ENCODE measurements at places on chromosomes 12 and 14.

DNA sequence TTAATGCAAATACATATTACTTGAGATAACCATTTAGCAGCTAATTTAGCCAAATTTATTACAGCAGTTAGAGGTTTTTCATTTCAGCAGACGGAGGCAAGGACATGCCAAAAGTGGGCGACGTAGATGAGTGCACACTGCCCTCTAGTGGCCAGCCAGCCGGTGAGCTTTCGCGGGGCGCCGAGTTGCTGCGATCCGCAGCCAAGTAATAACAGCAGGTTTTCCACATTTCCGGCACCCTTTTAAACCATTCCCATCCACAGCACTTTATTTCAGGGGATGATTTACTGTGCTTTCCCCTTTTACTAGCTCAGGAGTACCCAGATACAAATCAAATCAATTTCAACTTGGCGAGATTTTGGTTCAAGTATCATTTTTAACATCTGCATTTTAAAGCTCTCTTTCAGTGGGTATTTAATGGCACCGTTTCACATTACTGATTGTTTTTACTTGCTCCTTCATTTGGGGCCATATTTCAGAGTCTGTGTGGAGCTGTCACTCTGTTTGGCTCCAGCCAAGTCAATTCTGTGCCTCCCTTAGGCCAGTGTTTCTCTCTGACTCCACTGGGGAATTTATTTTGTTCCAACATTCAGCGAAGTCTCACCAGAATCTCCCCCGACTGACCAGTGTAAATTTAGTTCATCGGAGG lies 158.0 kb downstream of the EGLN3 start:
- no peak overlapping the region for H3K27ac ChIP-seq
- H3K27me3 ChIP-seq, result peaks cover 37% of the 10 kb centered on the region
- H3K4me1 ChIP-seq, result peaks cover 8% of the 10 kb centered on the region
- no peaks in the 10 kb centered on the region for H3K36me3 ChIP-seq
- no peak overlapping the region for H3K4me3 ChIP-seq

GRCh38 chr12:62003701-62004100 lies 256.5 kb upstream of the USP15 start:
- H3K4me3 ChIP-seq, result no peak overlapping the region
- H3K36me3 ChIP-seq, result no peaks in the 10 kb centered on the region
- H3K27ac ChIP-seq, result no peak overlapping the region
- DNase-seq, result no peak
- no peaks in the 10 kb centered on the region for H3K27me3 ChIP-seq

DNA sequence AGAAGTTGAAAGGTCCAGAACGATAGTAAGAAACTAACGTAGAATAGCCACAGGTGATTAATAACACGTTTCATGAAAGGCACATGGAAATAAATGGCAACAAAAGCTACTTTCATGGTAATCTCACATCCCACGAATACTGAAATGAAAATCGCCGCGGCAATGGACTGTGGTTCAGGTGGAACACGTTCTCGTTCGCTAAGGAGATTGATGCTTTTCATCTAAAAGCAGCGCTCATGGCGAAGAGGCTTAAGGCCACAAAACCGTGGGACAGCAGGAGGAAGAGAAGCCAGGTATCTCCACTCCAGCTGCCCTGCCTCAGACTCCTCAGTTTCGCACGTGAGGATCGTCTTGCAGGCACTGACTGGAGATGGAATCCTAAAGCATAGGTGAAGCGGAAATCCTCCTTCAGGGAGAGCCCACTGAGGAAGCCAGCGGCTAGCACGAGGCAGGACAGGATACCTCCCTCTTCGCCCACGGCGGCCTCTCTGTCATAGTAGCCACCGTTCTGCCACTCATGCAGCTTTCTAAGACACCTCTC lies 696 bp upstream of the GPHN start:
- no peaks in the 10 kb centered on the region for H3K36me3 ChIP-seq
- H3K4me1 ChIP-seq, result peaks cover 32% of the 10 kb centered on the region
- peaks cover 14% of the 10 kb centered on the region for H3K27me3 ChIP-seq
- H3K27ac ChIP-seq, result peak overlapping the region; percentile 94
- no peak for DNase-seq

GRCh38 chr14:64932231-64932630 lies 10.3 kb downstream of the GPX2 start:
- no peak overlapping the region for H3K27ac ChIP-seq
- no peaks in the 10 kb centered on the region for H3K27me3 ChIP-seq
- H3K36me3 ChIP-seq, result peaks cover 34% of the 10 kb centered on the region
- H3K4me1 ChIP-seq, result peaks cover 25% of the 10 kb centered on the region
- DNase-seq, result no peak
- no peak overlapping the region for H3K4me3 ChIP-seq

GRCh38 chr12:19757317-19757877 lies 318.1 kb downstream of the AEBP2 start:
- no peak for DNase-seq
- peaks cover 12% of the 10 kb centered on the region for H3K4me1 ChIP-seq
- no peak overlapping the region for H3K27ac ChIP-seq
- no peaks in the 10 kb centered on the region for H3K27me3 ChIP-seq
- H3K36me3 ChIP-seq, result peaks cover 6% of the 10 kb centered on the region

Measured in activated naive CD8-positive, alpha-beta T cell treated with anti-CD3 and anti-CD28 coated beads, Interleukin-2, amount 50 U/mL, for 24 hours (primary cell).